HCT116 (cell line): ENCODE measurements at places on chromosomes 5 and 9.

DNA sequence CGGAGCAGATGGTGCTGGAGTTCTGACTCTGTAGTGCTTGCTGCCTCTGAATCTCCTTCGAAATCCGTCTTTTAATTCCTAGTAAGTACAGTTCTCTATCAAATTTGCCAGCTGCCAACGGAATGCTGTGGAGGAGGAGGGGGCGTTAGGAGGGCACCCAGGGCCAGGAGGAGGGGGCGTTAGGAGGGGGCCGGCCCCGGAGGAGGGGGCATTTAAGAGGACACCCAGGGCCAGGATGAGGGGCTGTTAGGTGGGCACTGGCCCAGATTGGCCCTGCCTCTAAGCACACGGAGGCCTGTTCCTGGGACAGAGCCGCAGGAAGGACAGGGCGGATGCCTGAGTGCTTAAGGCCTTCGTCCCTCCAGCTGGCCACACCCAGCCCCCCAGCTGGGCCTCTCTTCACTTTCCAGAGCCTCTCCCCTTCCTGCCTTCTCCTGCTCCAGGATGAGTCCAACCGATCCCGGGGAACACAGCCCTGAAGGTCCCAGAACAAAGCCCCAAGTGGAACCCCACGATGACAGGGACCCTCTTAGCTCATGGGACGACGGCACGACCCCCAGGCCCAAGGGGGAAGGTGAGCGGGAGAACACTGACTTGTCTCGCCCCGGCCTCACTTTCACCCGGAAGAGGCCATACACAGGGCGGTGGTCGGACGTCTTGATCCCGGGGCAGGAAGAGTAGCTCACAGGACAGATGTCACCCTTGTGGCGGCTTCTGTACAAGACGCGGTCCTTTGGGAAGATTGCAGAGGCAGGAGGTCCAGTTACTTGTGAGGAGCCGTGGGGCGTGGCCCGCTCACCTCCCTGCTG lies 9.8 kb downstream of the INPP5E start:
- no peak for DNase-seq

- DNase-seq: no peak
Measured at GRCh38 chr5:170201311-170201710, 31.5 kb upstream of the C5orf58 start.

DNA sequence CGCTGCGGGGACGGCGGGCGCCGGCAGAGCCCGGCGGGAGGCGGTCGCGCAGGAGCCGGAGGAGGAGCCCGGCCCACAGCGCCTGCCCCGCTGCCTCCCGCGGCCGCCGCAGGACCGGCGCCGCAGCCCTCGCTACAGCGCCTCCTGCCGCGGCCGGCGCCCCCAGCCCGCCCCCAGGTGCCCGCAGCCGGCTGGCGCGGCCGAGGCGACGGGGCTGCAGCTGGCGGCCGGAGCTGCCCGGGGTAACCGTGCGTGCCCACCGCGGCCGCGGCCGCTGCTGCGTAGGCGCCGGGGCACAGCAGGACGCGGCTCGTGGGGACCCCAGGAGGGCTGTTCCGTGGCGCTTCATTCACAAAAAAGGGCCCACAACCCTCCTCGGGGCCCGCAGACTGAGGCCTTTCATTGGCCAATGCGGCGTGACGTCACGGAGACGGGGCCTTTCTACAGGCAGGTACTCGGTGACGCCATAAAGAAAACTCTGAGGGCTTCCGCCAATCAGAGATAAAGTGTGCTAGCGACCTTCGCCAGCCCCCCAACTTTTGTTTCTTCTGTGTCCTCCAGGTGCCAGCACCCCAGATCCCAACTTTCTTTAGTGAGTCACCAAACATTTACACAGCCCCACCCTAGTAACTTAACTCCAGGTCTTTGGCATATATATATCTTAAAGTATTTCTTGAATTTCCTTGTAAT lies at the start of gene CDC14B:
Gene CDC14B (minus strand): TSS at position 353 of the 690 bp plus-strand sequence. CDS start 465 bp downstream, outside the sequence.
- DNase-seq: peak; percentile 93

- no peak for DNase-seq
Measured at GRCh38 chr9:121954477-121955140, 138.5 kb downstream of the TTLL11 start.
